Sigmoid colon (tissue), 7 donors: ENCODE measurements at places on chromosomes 1 and 21.

- DNase-seq = peak; percentile 90
These were observed 52.0 kb downstream of the SLC9A1 start for GRCh38 chr1:27102707-27103468.

- DNase-seq = no peak
These were observed 65.4 kb downstream of the SYDE2 start for GRCh38 chr1:85135392-85135798.

- DNase-seq = no peak
These were observed 140.7 kb downstream of the PAPPA2 start for GRCh38 chr1:176603696-176604095.

DNA sequence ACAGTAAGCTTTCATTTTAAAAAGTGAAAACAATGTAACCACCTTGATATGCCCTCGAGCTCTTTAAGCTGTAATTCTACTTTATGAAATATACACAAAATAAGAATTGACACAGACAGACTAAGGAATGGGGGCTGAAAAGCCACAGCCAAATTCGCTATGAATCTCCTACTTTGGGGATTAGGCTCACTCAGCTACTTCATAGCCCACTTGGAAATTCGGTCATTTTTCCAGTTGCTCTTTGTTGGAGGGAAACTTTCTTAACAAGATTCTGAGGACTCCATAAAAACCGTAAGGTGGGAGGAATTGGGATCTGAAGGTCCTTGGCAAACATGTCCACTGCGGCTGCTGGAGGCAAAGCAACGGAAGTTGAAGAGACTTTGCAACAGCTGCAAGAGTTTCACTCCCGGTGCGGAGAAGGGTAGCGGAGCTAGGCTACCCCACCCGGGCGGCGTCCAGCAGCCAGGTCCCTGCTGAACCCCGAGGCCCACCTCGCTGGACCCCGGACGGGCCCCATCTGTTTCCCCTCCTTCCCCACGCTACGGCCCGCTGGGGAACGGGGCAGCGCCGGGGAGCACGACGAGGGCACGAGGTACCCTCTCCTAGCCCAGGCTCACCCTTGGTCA is 634 bp downstream of the MYCBP start:
- DNase-seq = no peak

GRCh38 chr1:181911715-181912114 is 149.8 kb downstream of the ZNF648 start:
- no peak for DNase-seq

- DNase-seq = no peak
These were observed 139.9 kb upstream of the IGSF21 start for GRCh38 chr1:17967623-17968255.

GRCh38 chr1:7374563-7375160 is 396.4 kb upstream of the VAMP3 start:
- peak; percentile 21 for DNase-seq

DNA sequence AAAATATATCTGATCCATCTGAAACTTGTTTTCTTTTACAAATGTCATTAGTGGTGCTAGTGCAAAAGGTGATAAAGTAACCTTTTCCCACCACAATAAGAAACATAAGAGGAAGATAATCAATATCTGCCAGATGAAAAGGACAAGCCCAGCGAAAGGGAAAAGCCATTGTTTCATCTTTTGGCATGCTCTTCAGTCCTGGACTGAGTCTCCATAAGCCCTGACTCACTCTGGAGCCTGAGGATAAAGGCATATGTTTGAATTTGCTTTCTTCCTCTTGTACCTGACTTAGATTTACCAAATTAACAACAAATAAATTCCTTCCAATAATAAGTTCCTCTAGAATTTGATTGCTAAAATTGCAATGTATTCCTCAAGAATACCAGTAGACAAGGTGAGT is 13.6 kb downstream of the DNAJC11 start:
- no peak for DNase-seq

DNA sequence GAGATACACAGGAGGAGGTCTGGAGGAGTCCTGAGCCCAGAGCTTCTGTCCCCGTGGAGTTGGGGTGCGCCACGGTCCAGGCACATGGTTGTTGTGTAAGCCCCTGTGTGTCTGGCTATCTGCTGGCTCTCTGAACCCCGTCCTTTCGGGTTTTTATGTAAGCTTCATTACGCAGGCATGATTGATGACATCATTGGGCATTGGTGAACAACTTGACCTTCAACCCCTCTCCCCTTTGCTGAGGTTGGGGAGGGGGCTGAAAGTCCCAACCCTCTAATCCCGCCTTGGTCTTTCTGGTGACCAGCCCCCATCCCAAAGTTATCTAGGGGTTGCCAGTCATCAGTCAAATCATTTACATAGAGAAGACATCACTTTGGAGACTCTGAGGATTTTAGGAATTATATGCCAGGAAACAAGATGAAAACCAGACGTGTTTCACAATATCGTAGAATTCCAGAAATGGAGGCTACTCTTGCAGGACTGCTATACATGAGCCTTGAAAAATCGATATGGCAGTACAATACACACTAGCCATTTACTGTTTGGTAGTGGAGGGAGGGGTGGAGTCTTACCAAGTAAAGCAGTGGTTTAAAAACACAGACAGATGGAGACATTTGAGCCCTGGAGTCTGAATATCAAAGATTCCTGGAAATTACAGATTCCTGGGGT is 69.8 kb upstream of the SCAF4 start:
- DNase-seq = no peak

DNA sequence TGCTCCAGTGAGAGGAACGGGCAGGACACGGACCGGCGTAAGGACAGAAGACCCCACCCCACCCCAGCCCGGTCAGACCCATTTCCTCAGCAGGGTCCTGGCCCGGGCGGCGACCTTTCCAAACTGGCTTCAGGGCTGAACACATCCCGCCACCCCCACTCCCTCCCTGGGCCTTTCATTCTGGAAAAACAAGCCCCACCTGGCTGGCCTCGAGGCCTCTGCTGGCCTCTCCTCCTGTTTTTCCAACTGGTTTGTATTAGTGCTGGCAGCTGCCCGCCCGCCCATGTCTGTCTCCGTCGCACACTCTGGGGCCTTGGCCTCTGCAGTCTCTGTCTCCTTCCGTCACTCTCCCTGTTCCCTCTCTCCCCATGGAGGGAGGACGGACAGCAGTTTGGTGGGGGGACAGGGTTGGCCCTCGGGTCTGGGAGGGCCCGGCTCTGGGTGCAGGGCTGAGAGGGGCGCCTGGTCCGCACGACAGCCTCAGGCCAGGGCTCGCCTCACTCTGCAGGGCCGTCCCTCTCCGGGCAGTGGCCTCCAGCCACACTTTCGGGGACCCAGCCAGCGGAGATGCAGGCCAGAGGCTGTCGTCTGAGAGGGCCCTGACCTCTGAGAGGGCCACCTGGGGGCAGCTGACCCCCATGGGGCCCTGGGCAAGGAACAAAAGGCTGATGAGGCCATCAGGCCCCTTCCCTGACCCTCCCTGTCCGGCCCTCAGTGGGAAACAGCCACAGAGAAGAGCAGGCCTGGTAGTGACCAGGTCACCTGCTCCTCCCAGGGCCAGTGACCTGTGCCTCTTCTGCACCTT is 1.5 kb upstream of the MXRA8 start:
- DNase-seq = no peak

- no peak for DNase-seq
These were observed 677.9 kb downstream of the MATN1 start for GRCh38 chr1:30045304-30046090.

- DNase-seq = no peak
These were observed 65.8 kb upstream of the KRTAP11-1 start for GRCh38 chr21:30947141-30947540.

- peak; percentile 57 for DNase-seq
These were observed 14.9 kb downstream of the UTP11 start for GRCh38 chr1:38027201-38028104.

DNA sequence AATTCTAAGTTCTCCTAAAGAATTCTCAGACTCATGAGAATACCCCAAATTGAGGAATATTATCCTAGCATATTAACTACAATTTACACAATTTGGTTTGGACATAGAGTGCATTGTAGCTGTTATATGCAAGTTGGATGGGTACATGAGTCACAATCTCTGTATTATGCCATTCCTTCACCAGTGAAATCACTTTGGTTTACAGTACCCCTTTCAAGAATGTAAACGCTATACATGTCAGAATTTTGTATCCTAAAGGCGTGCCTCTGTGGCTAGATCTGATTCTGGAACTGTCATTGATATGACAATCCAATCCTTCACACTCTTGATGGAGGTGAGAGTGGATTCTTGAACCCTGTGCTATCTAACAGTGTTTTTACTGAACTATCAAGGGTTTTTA is 6.7 kb upstream of the IL10RB start:
- no peak for DNase-seq

DNA sequence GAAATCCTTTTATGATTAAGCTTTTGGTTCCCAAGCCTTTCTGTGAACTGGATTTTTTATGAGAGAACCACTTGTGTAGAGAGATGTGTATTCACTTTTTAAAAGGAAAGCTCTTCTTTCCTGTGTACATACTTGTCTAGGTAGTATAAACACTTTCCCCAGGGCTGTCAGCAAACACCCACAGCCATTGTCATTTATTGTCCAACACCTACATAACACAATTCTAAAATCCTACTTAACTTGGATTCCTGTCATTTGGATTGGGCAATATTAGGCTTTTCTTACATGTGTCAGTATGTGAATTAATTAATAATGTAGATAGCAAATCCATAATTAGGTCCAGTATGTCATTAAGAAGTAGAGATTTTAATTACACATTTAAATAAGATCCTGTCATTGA is 12.3 kb downstream of the DDX20 start:
- no peak for DNase-seq

DNA sequence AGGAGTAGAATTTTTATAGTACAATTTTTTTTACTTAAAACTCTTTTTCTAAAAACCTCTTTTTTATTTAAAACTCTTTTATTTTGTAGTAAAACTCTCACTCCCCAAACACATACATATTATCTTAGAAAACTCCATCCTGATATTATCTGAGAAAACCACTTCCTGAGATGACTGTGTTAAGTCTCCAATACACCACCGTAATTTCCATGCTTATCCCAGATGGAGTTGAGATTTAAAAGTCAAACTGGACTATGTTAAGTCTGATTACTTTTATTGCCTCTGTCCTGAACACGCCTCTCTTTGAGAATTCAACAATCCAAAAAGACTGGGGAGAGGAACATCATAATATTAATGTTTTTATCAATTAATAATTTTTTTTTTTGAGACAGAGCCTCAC is 3.7 kb downstream of the SEC16B start:
- no peak for DNase-seq

DNA sequence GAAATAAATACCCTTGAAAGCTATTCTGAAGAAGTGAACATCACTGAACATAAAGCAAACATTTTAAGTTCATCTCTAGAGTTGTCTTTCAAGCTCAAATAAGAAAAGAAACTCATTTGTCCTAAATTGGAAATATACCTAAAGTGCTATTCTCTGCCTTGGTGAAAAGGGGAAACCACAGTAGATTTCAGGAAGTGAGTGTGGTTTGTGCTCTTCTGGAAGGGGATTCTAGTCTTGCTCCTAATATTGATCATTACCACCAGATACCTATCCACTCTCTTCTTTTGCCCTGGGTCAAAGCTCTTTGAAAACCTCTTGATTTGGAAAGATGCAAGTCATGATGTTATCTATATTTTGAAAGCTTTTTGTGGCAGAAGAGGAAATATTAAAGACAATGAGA is 798.1 kb downstream of the ADGRL2 start:
- no peak for DNase-seq

DNA sequence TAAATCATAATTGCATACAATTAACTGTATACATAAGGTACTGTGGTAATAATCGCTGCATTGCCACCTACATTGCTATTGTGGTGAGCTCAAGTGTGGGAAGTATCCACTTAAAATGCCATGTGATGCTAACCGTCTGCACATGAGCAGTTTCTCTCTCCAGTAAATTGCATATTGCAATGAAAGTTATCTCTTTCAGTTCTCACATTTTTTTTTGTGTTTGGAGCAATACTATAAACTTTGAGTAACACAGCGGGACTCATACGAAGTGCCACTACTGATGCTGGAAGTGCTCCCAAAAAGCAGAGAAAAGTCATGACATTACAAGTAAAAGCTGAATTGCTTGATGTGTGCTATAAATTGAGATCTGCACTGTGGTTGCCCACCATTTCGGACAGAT is 38.5 kb downstream of the DISC1 start:
- no peak for DNase-seq

- peak; percentile 86 for DNase-seq
These were observed 4.3 kb upstream of the SPATC1L start for GRCh38 chr21:46188226-46189212.

DNA sequence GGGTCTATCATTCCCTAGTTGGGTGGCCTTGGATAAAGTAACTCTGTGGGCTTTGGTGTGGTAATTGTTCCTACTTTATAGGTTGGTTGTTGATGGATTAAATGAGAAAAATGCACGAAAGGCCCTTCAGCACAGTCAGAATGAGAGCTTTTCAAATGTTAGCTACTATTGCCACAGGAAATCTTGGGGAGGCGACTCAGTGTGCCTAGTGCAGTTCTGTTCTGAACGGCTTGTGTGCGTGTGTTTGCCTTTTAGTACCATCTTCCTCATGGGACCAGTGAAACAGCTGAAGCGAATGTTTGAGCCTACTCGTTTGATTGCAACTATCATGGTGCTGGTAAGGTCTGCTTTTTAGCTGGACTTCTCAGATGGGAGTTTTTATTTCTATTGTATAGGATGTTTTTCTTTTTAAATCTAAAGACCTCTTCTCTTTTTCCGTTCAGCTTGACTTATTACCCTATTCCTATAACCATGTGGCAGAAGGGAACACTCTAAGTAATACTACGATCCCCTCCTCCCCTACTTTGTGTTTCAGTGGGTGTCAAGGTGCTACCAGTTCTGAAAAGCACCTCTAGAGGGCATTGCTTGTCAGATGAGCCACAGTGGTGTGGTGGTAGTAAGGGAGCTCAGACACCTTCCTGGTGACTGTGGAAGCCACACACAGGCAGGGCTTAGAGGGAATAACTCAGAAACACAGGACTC is 9.2 kb downstream of the SFT2D2 start:
- no peak for DNase-seq

DNA sequence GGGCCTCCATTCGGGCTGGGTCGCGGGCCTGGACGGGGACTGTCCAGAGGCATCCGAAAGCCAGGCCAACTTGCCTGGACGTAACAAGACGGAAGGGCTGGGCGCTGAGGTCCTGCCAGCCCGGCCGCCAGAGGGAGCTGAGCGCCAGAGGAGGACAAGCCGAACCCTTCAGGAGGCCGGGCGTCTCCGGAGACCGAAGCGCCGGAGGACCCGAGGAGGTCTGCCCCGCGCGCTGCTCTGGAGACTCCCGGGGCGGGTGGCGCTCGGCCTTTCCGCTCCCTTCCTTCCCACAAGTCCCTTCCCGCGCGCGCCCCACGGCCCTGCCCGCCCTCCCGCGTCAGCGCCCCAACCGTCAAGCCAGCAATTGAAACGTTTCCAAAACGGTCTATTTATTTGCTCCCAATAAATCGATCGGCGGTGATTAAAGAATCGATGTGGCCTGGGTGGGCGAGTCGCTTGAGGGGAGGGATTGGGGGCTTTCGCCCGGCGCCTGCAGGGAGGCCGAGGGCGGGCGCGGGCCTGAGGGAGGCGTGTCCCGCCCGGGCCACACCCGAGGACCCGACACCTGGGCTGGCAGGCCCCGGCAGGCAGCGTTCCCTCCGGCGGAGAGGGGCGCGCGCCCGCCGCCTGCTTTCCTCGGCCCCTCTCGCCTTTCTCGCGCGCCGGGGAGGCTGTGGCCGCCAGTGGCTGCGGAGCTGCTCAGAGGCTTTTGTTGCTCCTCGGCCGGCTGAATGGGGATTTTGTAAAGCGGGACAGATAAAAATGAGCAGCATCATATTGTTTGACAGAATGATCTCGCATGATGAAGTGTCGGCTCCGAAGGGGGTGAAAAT is 5.2 kb upstream of the FOXD3 start:
- peak; percentile 80 for DNase-seq
